COR-L47 (cell line): ENCODE measurements at places on chromosomes 11 and 22.

DNA sequence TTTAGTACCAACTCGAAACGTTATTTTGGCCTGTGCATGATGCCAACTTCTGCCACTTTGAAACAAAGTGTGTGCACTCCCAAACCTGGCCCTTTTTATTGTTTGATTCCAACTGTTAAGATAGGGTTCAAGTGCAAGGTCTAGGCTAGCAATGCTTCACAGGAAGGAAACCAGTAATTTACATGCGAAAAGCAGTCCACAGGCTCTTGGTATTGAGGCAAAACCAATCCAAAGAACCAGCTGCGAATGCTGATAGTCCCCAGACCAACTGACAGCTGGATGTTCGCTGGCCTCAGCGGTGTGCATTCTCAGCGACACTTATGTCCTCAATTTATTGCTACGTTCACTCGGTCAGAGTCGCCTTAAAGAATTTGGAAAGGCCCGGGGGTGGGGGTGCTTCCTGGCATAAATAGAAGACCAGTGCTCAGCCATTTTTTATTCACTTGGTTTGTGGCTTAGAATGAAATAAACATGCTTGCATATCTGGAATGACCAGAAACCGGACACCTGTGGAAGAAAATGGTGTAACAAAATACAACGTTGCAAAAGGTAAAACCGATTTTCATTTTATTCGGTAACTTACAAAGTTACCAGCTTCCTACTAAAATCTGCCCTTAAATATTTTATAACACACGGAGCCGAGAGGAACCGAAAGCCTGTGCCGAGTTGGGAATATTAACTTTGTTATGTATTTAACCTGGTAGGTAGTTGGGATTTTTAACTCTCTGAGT, 1.6 kb downstream of the CPT1A start:
- DNase-seq: no peak

DNA sequence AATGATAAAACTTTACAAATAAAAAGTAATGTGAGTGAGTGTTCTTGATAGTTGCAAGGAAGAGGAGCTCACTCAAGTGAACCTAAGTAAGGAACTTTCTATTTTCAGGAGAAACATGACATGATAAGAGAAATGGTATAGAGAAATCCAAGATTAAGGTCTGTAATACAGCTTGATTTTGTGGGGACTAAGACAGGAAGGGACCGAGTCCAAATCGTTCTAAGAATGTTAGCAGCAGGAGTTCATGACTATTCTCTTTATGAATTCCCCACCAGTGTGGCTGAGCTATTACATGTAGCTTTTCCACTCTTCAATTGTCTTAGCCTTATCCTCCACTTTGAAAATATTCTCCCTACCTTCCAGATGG, 698.6 kb upstream of the ARHGAP42 start:
- DNase-seq: no peak

GRCh38 chr22:37329238-37330140, 47.2 kb downstream of the CYTH4 start:
- no peak for DNase-seq

- no peak for DNase-seq
These were observed 3.5 kb upstream of the IFITM3 start for GRCh38 chr11:324156-324555.

- no peak for DNase-seq
These were observed 1.6 kb upstream of the MAPK12 start for GRCh38 chr22:50262973-50263617.

GRCh38 chr11:128902515-128903066, 11.4 kb downstream of the KCNJ5 start:
- no peak for DNase-seq

- DNase-seq: no peak
These were observed 8.3 kb upstream of the KRTAP5-7 start for GRCh38 chr11:71518506-71519471.

- no peak for DNase-seq
These were observed 527.0 kb downstream of the SOX6 start for GRCh38 chr11:15829312-15829711.

- no peak for DNase-seq
These were observed 59.0 kb downstream of the C22orf31 start for GRCh38 chr22:29002603-29003002.

GRCh38 chr22:44743804-44744211, 8.6 kb upstream of the ARHGAP8 start:
- DNase-seq: no peak

DNA sequence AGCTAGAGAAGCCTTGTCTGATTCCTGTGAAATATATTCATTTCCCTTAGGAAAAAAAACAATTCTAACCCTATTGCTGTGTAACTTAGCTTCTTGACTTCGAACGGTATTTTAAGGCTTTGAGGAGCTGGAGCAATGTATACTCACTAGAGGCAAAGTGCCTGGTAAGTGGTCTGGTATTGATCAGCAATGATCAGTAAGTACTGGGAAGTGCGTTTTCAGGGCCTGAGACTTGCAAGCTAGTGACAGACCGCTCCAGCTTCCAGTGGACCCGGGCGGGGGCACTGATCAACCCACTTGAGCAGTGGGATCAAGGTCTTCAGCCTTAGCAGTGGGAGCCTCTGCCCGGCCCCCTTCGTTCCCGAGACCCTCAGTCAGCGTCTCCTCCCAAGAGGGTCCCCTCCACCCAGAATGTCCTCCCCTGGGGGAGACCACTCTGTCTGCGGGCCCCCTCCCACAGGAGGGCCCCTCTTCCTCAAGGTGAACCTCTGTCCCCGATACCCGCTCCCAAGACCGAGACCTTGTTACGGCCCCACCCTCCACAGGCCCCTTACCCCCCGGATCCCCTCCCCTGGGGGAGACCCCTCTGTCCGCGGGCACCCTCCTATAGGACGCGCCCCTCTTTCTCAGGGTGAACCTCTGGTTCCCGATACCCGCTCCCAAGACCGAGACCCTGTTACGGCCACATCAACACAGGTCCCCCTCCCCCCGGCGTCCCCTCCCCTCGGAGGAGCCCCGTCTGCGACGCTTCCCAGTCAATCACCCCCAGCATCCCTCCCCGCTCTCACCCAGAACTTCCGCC, 452 bp upstream of the ATXN10 start:
- DNase-seq: no peak

DNA sequence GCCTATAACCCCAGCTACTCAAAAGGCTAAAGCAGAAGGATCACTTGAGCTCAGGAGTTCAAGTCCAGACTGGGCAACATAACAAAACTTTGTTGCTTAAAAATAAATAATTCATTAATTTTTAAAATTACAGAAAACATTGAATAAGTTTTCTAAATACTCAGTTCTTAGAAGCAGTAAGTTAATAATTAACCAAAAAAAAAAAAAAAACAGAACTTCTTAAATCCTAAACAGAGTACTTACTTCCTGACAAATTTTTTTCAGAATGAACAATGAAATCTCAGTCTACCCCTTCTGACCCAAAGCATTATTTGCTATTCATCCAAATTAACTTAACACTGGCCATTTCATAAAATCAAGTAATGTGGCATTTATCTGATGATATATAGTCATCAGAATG, 65.4 kb upstream of the ARHGAP32 start:
- DNase-seq: no peak

- DNase-seq: no peak
These were observed 38.3 kb upstream of the SYT13 start for GRCh38 chr11:45324459-45324858.

DNA sequence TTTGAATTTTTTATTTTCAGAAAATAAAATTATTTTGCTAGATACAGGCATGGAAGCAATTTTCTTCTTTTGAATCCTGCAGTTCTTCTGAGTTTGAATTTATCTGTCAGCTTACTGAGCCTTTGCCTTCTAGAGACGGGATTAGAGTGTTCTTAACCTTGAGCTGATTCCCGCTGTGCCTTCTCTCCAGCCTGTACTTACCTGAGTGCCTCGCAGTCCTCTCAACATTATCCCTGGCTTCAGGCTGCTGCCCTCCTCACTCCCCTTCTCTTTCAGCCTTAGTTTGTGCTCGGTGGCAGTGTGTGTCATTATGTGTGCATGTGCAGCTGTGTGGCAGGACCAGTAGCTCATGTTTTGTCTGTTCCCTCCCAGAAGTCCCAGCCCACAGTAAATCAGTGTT, 24.3 kb downstream of the OSBP2 start:
- no peak for DNase-seq

DNA sequence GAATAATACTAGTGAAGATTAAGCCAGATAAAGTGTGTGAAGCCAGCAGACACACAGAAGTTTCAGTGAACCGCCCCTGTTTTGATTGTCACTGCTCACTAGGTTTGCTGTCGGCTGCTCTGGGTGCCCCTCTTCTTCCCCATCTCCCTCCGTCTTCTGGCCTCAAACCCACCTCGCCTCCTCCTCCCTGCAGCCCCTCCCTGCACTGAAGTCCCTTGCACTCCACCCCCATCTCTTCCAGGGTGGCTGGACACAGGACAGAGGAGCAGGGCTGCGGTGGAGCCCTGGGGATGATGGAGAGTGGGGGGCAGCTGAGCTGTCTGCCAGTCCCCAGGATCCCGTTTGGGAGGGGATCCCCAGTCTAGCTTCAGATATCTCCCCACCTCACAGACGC, 53.5 kb downstream of the CYTH4 start:
- DNase-seq: no peak

- DNase-seq: no peak
These were observed 31.5 kb downstream of the CDKN1C start for GRCh38 chr11:2853997-2854560.

- DNase-seq: peak; percentile 60
These were observed 31.2 kb downstream of the KCNJ4 start for GRCh38 chr22:38423512-38424503.

GRCh38 chr11:58923300-58923788, 15.9 kb upstream of the GLYATL1 start:
- peak; percentile 23 for DNase-seq

GRCh38 chr11:7632211-7632610, 41.1 kb downstream of the CYB5R2 start:
- DNase-seq: no peak

DNA sequence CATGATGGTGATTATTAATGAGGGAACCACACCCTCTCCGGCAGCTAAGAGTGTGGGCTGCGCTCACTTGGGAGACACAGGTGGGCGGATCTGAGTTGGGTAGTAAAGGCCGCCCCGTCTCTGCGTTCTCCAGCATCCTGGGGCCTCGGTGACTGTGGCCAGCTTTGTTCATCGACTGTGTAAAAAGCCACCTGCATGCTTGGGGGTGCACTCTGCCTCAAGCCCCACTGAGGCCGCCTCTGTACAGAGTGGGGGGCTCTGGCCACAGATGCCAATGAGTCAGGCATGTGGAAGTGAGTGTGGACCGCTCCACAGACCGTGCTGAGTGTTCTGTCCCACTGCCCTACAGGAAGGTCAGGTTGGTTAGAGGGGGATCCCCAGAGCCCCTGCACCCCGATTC, 192.7 kb downstream of the SHANK2 start:
- DNase-seq: no peak

GRCh38 chr11:45384711-45385241, 98.6 kb upstream of the SYT13 start:
- no peak for DNase-seq

- DNase-seq: no peak
These were observed 4.9 kb downstream of the ALX4 start for GRCh38 chr11:44305026-44305469.

GRCh38 chr11:119982517-119983239, 155.2 kb downstream of the TRIM29 start:
- no peak for DNase-seq

DNA sequence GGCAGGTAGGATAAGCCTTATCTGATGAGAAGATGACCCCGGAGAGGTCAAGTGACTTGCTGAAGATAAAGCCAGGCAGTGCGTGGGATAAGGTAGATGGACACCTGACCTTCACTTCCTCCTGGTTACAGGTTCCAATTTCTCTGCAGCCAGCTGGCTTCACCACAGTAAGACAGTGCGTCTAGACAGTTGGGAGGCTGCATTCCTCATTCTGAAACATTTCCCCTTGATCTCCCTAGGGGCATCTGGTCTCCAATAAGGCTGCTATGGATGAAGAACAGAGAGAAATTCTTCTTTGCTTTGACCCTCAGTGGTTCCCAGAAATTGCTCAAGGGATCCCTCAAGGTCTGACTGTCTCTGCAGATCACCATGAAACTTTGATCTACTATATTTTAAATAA, 211.3 kb downstream of the MYO18B start:
- no peak for DNase-seq

DNA sequence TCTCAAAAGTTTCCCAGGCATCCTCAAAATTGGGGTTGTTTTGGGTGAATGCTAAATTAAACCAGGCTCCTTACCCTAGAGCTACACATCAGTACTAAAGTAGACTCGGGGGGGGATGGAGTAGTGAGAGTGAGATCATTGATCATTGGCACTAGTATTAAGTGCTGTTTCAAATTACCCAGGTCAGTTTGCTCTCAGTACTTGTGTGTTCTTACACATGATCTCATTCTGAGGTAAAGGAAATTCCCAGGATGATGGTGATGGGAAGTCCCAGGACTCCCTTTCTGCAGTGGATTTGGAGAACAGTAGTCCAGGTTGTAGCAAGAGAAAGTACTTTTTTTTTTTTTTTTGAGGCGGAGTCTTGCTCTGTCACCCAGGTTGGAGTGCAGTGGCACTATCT, 12.5 kb downstream of the RBM4 start:
- no peak for DNase-seq

DNA sequence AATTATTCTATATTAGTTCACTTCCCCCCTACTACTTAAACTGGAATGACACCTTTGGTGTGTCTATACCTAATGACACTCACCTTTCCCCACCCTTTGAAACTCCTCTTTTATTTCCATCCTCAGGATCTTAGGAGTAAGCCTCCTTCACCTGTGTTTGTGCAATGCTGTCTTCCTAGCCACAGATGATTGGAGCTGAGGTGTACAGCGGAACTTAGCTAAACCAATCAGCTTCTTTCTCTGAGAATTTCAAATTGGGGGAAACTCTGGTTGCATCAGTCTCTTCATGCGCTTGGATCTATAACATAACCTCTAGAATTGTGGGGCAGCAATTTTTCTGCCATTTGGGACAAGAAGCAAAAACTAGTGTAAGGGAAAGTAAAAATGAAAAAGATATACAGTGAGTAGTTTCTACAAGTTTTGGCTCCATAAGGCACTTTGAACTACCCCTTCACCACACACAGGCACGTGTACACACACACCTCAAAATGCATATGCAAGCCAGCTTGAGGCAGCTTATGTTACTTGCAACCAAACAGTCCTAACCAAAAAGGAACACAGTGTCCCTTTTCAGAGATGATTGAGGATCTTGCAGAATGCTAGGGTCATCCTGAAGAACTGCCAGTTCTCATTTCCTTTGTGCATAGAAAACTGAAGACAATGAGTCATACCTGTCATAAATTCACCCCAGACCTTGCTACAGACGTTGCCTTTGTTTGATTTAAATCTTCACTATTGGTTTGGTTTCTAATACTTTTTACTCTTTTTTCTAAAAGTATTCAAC, 36.0 kb upstream of the LDLRAD3 start:
- no peak for DNase-seq

DNA sequence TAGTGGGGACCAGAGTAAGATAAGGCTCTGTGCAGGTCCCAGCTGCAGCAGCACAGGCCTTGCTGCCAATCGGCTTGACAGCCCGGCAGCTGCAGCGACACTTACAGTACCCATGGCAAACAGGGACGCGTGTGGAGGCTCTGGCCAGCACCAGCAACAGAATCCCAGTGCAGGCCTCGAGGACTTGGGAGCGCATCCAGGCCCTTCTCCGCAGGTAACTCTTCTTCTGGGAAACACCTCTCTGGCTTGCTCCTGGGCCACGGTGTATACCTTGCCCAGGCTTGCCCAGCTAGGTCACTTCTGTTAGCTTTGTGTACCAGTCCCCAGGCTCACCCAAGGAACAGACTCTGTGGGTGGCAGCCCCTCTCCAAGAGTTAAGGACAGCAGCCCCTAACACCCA, 126.7 kb downstream of the CTTN start:
- no peak for DNase-seq

GRCh38 chr22:17875156-17875555, 100.9 kb upstream of the BID start:
- no peak for DNase-seq
